ENCODE measurements at places on chromosomes 2 and 18.
A peak's percentile ranks its signal among the peaks of the same experiment; 100 is the strongest.

- no peak for DNase-seq
Observed at GRCh38 chr18:8514409-8514808, 94.8 kb upstream of the RAB12 start.

DNA sequence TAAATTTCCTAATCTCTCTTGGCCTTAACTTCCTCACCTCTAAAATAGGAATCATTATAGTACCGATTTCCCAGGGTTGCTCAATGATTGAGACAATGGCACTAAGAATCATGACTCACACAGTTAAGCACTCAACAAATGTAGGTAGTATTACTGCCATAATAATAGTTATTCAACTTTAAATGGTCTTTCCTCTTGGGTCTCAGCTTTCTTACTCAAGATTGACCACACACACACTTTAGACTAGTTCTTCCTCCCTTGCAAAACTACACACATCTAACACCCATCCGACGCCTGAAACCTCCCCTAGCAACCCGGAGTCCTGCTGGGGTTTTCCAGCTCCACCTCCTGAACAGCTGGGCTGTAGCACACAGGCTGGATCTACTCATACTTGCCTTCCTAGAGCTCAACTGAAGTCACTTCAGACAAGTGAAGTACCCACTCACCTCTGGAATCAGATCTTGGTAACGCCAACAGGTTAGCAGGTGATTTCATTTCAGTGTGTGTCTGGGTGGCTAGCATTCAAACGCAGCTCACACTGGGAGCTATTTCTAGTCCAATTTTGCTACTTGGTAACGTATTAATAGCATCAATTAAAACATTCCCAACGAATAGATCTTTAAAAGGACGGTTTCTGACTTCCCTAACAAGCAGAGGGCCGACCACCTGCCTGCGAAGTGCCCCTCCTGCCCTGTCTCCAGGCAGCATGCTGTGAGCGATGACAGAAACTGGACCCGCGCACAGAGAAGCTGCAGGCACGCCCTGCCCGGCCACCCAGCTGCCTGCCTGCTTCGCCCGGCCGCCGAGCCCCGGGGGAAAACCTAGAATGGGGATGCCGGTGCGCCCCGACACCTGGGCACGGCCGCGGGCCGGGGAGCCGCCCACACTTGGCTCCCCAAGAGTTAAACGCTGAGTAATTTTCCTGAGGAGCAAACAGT, 1.1 kb downstream of the UXS1 start:
- DNase-seq: peak; percentile 48

DNA sequence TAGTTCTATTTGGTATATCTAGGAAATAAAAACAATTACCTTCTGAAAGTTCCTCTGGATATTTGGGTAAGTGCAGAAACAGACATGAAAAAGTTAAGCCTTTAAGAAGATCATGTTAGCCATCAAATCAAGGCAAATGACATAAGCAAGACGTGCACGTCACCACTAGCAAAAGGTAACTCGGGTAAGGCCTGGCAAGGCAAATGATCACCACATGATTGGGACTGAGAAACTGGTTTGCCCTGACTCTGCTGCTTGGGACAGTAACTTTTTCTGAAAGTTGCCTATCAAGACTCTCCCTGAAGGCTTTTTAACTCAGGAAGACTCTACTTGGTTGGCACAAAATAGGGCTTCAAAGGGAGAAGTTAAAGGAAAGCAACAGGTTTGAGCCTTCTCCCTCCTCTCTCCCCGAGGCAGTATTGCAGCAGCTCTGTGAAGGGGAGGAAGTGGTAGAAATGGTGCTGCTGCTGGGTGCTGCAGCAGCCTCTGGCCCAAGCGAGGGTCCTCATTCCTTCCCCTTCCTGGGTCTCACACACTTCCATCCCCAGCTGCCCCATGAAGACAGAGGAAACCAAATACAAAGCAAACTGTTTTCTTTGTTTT, 17.1 kb upstream of the TMEM237 start:
- DNase-seq: no peak

DNA sequence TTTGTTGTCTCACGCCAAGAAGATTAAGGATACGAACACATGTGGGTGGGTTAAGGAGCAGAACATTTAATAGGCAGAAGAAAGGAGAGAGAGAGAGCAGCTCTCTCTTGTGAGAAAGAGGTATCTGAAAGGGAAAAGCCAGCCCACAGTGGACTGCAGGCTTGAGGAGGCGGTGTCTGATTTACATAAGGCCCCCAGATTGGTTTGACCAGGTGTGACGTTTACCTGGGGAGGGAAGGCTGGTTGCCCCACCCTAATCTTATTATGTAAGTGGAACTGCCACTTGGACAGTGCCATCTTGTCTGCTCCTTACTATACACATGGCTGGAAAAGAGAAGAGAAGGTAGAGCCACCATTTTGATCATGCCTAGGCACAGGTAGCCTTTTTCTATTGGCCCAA, 189.2 kb downstream of the NCK2 start:
- no peak for DNase-seq

DNA sequence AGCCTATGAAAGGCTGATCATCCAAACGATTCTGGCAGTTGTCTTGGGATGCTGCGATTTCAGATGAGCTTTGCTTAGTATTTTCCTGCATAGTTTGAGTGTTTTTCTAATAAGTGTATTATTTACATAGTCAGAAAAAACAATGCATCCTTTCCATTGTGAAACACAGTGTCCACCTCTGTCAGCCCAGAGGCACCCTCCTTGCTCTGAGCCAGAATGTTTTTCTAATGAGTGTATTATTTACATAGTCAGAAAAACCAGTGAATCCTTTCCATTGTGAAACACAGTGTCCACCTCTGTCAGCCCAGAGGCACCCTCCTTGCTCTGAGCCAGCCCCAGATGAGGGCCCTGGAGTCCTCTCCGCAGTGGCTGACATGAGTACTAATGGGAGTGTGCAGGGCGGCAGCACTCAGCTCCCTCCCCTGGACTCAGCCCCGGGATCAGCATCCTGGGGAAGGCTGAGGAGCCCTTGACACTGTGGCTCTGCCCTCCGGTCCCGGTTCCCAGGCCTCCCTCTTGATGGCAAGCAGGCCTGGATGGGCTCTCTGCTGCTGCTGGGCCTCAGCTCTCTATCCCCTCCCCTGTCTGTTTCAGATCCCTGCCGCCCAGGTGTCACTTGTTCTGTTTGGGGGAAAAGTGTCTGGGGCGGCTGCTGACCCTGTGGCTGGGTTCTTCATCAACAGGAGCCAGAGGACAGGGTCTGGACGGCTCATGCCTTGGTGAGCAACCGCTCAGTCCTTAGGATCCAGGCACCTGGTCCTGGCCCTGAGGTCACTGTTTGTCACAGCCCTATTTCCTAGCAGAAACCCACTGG, 5.9 kb downstream of the MFSD2B start:
- no peak for DNase-seq

GRCh38 chr18:6564950-6565814, 150.5 kb upstream of the L3MBTL4 start:
- no peak for DNase-seq

- no peak for DNase-seq
Observed at GRCh38 chr2:215773728-215774127, 239.6 kb downstream of the MREG start.

GRCh38 chr2:64036034-64036705, 16.9 kb upstream of the VPS54 start:
- no peak for DNase-seq

- peak; percentile 71 for DNase-seq
Observed at GRCh38 chr18:26516964-26517363, 31.4 kb downstream of the KCTD1 start.

DNA sequence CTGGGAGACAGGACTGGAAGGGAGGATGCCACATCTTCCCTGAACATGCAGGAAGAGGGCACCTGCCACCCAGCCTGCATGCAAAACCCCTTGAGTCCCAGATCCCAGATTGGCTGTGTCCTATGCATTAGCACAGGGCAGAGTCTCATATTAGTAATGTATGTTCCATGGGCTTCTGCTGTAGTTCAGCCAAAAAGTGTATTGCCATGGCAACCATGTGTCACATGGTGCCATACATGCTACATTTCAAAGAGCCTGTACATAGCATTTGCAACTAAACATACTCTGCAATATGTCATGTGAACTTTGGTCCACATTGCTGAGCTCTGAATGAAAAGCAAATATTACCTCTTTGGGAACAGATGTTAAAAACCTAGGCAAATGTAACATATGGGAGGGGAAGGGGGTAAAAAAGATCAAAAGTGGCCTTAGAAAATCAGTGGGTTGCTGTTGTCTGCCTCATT, 78.4 kb downstream of the DPP4 start:
- DNase-seq: no peak

GRCh38 chr18:45488645-45489044, 126.6 kb upstream of the SLC14A2 start:
- DNase-seq: no peak

- no peak for DNase-seq
Observed at GRCh38 chr2:15278296-15278695, 282.8 kb downstream of the NBAS start.

DNA sequence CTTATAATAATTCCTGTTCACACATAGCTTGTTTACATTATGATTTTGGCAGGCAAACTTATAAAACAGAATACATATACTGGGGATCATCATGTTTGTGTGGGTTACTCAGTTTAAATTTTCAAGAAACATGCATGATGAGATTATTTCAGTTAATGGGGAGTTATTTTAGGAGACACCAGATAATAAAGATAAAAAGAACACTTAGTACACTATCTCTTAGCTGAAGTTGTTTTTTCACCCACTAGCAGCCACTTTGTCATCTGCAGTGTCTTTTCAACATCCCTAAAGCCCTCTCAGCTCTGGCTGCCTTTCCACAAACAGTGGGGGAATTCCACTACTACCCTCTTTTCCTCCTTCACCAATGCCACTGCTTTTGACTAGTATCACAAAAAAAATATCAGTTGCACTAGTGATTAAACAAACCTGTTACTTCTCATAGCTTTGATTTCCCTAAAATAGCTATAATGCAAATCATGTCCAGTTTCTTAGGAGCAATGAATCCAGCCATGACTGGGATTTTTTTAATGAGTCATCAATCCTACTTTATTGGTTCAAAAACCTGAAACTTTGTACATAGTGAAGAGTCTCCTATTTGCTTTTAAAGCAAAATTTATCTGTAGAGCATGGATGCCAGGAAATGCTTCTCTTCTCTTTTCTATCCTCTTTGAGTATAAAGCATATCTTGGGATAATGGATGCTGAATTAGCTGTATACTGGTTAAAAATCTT, 156.7 kb upstream of the TFPI start:
- DNase-seq: no peak

- DNase-seq: no peak
Observed at GRCh38 chr2:236550701-236551465, 18.7 kb upstream of the ACKR3 start.

DNA sequence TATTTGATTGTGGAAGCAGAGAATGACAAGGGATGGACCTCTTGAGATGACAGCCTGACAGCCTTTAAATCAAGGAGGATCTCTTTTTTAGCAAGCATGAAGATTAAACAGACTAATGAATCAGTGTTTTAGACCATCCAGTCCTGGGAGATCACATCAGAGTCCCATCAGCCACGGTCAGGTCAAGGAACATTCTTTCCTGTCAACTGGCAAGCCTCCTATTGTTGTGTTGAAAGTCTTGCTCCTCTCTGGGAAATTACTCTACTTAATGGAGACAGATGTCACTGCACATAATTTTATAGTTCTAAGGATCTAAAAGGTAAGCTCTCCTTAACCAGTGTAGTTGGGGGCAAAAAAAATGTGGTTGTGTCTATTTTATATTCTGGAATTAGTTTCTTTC, 469.0 kb downstream of the TMEM182 start:
- no peak for DNase-seq

DNA sequence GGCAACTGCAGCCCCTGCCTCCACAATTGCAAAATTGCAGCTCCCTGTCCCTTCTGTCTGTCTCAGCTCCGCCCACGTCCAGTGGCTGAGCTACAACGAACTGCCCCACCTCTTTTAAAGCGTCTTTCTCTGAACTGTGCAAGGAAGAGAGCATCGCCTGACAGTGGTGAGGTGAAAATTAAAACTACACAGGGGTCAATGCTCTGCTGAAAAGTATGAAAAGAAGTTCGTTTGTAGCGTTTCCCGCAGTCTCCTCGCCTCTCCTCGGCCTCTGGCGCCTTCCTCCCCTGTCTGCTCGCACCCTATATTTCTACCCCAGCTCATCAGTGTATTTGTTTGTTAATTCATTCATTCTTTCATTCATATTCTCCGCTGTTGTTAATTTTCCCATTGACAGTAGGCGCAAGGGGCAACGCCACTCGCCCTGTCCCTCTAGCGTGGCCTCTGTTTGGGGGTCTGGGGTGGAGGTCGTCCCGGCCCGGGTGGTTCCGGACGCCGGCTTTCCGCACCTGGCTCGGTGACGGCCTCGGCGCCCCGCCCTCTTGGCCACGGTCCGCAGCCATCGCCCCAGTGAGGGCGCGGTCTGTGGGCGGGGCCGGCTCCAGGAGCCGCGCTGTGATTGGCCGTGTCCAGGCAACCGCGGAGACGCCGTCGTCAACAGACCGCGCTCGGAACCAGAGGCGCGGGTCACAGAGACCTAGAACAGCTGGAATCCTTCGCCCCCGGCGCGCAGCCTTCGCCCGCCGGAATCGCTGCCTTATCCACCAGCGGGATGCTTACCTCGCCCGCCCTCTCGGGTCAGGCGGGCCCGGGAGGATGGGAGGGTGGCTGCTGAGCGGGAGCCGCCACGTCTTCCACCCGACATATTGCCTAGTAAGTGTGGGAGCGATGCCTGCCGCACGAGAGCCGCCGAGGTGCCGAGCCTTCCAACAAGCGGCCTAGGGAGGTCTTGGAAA, at the start of gene VWA3B:
Gene VWA3B (plus strand): TSS at position 677 of the 956 bp plus-strand sequence. CDS start 5,926 bp downstream, outside the sequence.
- DNase-seq: peak; percentile 59

GRCh38 chr2:213152888-213153287, 1.5 kb upstream of the IKZF2 start:
- DNase-seq: no peak

DNA sequence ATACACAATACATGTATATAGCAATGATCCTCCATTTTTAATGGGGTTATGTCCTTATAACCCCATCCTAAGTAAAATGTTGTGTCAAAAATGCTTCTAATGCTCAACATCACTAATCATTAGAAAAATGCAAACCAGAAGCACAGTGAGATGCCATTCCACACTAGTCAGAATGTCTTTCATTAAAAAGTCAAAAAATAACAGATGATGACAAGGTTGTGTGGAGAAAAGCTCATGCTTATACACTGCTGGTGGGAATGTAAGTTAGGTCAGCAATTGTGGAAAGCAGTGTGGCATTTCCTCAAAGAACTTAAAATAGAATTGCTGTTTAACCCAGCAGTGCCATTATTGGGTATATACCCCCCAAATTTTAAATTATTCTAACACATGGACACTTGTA, 654.9 kb upstream of the CNTNAP5 start:
- no peak for DNase-seq

DNA sequence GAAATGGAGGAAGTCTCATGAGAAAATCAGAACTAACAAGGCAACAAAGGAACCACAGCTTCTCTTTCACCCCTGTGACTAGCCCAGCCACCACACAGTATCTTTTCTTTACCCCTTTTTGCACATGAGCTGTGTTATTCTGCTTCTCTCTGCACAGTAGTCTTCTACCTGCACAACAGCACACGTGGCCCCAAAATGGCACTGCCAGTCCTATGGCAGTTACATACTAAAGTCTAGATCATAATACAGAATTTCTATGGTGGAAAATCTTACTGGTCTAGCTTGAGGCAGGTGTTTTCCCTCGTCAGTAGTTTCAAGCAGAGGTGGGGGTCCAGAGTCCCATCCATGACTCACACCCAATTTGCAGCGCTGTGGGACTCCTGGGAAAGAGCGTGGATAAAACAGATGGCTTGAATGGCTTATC, 177.7 kb downstream of the DIS3L2 start:
- no peak for DNase-seq
